ENCODE measurements at places on chromosomes 1 and 21.

DNA sequence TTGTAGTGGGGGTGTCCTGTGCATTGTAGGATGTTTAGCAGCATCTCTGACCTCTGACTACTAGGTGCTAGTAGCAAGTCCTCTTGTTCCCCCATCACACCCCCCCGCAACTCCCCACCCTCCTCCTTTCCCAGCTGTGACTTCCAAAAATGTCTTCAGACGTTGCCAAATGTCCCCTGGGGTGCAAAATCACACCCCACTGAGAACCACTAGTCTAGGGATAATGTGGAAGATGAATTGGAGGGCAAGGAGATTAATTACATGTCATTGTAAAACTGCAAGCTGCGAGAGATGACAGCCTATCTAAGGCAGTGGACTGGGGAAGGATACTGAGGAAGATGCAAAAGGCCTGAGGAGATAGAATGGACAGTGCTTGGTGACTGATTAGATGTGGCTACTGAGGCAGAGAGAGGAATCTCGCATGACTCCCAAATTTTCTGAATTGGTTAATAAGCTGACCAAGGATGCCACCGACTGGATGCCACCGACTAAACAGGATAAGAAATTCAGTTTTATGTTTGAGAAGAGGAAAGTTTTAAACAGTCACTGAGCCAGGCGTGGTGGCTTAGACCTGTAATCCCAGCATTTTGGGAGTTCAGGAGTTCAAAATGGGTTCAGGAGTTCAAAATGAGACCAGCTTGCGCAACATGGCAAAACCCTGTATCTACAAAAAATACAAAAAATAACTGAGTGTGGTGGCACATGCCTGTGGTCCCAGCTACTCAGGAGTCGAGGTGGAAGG, 3.1 kb upstream of the JAK1 start:
- DNase-seq = no peak

- no peak for DNase-seq
Measured at GRCh38 chr1:106217765-106218164, 838.7 kb upstream of the PRMT6 start.

DNA sequence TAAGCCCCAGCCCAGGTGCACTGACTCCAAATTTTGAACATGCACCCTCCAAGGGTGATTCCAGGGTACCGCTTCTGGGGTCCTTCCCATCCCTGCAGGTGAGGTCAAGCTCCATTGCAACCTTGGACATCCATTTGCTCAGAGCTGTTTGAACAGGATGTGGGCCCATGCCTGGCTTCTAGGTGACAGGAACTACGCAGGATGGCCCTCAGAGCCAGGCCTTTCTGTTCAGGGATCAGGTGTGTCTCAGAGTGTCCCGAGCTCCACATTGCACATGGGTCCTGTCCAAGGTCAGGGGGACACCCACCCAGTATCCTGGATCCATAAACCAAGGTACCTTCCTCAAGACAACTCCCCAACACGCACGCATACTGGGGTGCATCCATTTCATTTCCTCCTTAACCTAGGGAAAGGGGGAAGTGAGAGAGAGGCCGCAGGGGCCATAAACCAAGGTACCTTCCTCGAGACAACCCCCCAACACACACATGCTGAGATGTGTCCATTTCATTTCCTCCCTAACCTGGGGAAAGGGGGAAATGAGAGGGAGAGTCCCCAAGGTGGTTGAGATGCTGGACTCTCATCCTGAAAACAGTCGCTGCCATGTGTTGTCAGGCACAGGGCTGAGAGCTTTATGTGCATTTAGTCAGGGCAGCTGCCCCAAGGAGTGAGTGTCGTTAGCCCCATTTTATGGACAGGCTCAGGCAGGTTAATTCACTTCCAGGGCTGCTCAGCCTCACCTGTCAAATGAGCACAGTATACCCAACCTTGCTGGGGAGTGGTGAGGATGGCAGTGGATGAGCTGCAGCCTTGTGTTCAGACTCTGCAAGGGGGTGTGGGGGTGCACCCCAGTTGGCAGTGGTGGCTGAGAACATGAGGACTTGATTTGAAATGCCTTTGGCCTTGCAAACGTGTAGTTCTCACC, 2.1 kb downstream of the SLC66A1 start:
- no peak for DNase-seq

DNA sequence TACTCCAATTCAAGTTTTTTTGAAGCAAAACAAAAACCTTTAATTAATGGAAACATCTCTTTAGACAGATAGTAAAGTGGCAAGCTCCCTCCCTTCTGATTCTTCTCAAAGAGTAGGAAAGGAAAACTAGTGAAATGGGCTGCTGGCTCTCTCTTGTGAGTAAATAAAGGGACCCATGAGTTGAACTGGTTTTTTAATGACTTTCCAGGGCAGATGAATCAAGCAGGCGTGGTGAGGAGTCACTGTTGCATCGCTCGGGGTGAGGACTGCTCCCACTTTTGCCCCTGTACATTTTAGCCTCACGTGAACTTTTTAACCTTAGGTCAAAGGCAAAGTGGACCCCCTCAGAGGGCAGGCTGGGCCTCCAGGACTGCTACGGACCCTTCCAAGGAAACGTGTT, 64.8 kb downstream of the ABCA4 start:
- DNase-seq = no peak

- no peak for DNase-seq
Measured at GRCh38 chr1:182383037-182383661, 8.4 kb downstream of the GLUL start.

- no peak for DNase-seq
Measured at GRCh38 chr1:33299461-33300155, 21.3 kb downstream of the A3GALT2 start.

DNA sequence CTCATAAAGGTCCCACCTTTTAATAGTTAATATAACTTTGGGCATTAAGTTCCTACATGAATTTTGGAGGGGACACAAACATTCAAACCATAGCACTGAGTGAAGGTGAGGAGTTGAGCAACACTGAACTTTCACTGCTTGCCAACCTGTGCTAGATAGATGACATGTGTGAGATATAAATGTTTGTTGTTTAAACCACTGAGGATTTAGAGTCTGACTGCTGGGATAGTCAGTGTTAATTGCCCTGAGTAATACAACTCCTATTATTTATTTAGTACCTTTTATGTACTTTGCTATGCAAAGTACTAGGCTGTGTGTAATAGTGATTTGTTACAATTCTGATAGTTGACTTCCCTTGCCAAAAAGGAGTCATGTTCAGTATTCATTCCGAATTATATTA, 32.4 kb upstream of the SLC16A1 start:
- DNase-seq = no peak

- DNase-seq = no peak
Measured at GRCh38 chr21:34969423-34970166, 79.5 kb downstream of the RUNX1 start.

DNA sequence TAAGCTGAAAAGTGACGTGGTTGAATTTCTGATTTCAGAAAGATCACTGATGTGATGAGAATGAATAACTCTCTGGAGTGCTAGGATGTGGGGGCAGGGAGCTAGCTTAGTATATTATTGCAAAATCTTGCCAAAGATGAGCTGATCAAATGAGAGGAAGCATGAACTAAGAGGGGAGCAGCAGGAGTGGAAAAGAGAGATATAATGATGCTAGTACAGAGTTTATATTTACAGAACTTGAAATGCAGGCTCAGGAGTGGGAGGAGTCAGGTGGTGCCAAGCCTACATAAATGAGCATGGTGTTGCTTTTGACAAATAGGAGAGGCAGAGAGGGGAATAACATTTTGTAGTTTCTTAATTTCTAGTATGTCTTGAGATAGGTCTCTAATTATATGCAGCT, 38.1 kb upstream of the NBL1 start:
- DNase-seq = no peak

All from T-helper 1 cell (primary cell).